ENCODE measurements at places on chromosomes 1 and 21. TPM values are rescaled to one million over a fixed set of nuclear protein-coding genes. Genes with fewer than 3 reads are reported as not detected.

GRCh38 chr1:231354330-231355020 is 16.4 kb downstream of the SPRTN start:
- DNase-seq = no peak

DNA sequence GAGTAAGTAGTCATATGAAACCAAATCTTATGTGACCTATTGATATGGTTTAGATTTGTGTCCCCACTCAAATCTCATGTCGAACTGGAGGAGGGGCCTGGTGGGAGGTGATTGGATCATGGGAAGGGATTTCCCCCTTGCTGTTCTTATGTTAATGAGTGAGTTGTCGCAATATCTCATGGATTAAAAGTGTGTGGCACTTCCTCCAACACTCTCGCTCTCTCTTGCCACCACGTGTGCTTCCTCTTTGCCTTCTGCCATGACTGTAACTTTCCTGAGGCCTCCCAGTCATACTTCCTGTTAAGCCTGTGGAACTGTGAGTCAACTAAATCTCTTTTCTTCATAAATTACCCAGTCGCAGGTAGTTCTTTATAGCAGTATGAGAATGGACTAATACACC is 241.2 kb downstream of the RGS7 start:
- no peak for DNase-seq

DNA sequence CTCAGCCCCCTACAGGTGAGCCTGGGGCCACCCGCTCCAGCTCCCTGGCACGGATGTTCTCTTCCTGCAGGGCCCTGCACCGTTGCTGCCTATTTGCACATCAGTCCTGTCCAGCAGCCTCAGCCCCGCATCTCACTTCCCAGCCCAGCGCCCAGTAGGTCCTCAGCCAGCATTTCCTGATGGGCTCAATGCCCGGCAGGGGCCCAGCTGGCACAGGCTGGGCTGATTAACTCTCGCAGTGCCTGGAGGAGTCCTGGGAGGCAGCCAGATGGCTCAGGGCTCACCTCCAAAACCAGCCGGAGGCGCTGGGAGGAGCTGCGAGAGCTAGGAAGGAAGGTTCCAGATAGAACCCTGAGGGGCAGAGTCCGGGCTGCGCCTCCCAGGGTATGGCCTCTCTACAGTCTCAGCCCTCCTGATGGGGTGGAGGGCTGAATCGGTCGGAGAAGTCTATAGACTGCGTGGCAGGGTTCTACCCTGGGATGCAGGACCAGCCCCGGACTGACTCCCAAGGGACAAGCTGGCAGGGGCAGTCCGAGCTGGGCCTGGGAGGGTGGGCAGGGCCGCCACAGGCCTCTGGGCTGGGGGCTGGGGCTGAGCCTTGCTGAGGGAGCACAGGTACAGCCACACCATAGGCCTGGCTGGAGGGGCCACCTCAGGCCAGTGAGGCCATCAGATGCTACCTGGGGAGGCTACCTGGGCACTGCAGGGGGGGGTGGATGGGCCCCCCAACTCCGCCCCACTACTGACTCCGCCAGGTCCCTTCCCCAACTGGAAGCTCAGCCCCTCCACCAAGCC is 19.2 kb upstream of the CLSTN1 start:
- DNase-seq = peak; percentile 82

- no peak for DNase-seq
Measured at GRCh38 chr1:222224636-222225315, 323.1 kb downstream of the HHIPL2 start.

GRCh38 chr1:185528084-185528676 is 206.0 kb upstream of the HMCN1 start:
- no peak for DNase-seq

DNA sequence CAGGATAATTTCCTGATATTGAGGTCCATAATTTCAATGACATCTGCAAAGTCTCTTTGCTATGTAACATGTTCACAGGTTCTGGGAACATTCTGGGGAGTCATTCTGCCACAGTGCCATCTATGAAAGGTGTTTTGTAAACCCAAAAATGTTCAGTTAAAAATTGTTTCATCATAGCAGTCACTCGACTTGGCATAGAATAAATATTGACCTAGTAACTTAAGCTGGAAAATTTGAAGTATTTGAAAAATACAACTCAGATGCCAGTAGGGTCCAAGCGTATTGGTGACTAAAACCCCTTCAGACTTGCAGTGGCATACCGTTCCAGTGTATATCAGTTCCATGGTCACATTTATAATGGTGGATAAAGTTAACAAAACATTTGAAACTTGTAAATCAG is 6.8 kb downstream of the DESI2 start:
- no peak for DNase-seq

GRCh38 chr1:154741327-154741726 is 128.8 kb downstream of the KCNN3 start:
- no peak for DNase-seq

DNA sequence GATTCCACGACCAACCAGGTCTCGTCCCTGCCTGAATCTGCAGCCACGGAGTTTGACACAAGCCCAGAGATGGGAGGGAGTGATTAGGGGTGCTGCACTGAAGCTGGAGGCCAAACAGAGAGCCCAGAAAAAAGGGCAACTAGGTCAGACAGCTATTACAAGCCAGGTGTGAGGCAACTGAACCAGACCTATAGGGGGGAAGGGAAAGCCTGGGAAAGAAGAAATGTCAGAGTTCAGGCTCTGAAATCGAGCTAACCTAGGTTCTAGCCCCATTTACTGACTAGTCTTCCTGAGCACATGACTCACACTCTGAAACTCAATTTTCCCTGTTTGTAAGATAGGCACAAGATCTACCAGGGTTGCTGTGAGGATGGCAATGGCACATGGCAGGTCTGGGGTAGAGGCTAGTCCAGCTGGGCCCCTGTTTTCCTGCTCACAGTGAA is 1.7 kb downstream of the DHCR24 start:
- DNase-seq = no peak

GRCh38 chr21:34345091-34345871 is 18.5 kb upstream of the KCNE2 start:
- DNase-seq = no peak

DNA sequence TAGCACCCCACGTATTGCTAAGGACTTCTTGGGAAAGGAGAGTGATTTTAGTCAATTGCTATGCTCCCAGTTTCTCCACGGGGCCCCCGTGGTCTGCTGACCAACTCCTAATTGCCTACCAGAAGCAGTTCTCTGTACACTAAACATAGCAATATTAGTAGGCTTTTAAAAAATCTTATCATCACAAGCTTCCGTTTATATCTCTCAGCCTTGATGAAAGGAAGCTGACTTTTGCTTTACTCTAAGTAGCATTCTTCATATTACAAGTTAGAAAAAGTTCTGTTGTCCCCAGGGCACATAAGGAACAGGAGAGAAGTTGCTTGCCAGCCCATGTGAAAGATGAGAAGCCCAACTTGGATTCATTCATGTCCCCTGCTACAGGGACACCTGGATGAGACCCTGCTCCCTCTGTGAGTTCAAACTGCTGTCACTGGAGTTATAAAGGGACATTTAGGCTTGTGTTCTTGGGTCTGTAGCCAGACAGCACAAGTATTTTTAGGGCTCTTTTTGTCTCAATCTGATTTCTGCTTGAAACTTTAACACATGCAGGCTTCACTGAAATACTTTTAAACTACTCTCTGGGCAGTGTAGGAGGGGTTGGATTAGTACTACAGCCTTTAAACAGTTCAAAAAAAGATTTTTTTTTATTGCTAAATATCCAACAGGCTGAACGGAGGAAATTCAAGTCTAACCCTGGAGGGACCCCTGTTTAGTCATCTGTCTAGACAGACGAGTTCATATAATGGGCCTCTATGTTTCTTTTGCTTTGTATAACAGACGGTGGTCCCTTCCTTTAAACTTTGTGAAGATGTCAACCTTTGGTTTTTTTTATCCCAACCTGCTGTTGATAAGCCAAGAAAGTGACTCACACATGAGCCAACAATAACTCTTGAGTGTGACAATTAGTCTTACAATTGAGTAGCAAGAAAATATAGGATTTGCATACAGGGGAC is 29.5 kb downstream of the TGFB2 start:
- DNase-seq = no peak

GRCh38 chr1:26664802-26665201 is 31.0 kb upstream of the ARID1A start:
- DNase-seq = no peak

GRCh38 chr1:214363386-214363785 is 82.4 kb downstream of the SMYD2 start:
- DNase-seq = no peak

DNA sequence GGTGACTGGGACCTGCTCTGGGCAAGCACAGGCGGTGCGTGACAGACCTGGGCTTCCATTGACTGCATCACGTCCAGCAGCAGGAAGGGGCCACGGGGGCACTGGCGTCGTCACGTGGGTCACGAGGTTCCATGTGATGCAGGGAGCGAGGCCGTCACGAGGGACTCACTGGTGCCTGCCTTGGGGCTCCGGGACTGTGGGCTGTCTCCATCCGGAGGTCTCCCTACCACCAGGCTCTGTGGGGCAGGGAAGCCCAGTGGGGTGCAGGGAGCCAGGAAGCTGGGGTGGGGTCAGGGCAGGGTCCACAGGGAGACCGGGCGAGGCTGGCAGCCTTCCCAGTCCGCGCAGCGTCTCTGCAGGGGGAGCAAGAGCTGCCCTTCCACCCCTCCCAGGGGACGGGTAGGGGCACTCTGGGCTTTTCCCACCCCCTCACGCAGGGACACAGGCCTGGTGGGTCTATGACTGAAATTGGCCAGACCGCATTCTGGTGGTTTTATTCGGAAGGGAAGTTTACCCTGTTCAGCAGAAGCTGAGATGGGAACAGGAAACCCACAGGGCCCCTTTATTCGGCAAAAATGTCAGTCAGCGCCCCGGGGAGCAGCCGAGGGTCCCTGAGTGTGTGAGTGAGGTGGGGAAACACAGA is 416 bp upstream of the TNFRSF14 start:
- no peak for DNase-seq

DNA sequence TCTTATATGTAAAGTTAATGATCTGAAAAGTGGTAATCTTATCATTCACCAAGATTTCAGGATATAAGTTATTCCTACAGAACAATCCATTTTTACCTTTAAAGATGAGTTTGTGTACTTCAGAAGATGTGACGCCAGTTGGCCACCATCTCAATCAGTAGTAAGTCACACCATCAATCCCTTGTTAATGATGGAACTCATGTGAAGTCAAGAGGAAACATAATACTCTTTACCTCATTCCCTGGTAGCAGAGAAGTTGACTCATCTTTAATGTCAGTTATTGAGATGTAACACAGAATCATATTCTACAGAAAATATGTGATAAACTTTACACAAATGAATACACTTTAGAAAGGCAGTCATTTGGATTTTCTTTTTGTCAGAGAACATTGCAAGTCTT is 38.2 kb downstream of the MRPL39 start:
- no peak for DNase-seq

- no peak for DNase-seq
Measured at GRCh38 chr1:115211071-115211745, 121.9 kb upstream of the TSPAN2 start.

GRCh38 chr1:173383351-173383750 is 93.8 kb upstream of the PRDX6 start:
- DNase-seq = no peak

Gene MTARC1
- total RNA-seq = 11.3 TPM

Gene SERTAD4
- total RNA-seq = 8.3 TPM

Gene DCST1
- total RNA-seq = not detected

Gene KIF26B
- 22.0 TPM for total RNA-seq

Gene CDCP2
- total RNA-seq = not detected

Data from cerebellum (tissue), 4 donors.